ENCODE measurements at places on chromosomes 16 and 17.
A peak's percentile ranks its signal among the peaks of the same experiment; 100 is the strongest.

DNA sequence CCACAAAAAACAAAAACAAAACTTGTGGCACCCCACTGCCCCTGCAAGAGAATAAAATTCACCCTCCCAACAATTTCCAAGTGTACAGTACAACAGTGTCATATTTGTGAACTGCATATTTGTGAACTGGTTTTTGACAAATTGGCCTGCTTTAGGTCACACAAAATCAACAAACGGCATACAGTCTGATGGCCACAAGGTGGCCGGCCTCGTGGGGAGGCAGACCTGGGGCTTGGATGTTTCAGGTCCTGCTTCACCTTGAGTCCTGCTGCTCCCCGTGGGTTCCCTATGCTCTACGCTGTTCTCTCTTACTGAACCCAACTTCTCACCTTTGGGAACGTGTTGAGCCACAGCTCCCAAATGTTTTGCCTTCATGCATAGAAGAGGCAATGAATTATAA, 102.2 kb downstream of the CDK5R1 start:
- H3K27ac ChIP-seq: no peak overlapping the region
- no peaks in the 10 kb centered on the region for H3K36me3 ChIP-seq
- peak; percentile 50 for DNase-seq
- peaks cover 2% of the 10 kb centered on the region for H3K27me3 ChIP-seq
- no peaks in the 10 kb centered on the region for H3K4me1 ChIP-seq

- no peak overlapping the region for H3K4me3 ChIP-seq
- no peak overlapping the region for H3K27ac ChIP-seq
- no peak for DNase-seq
- peaks cover 13% of the 10 kb centered on the region for H3K27me3 ChIP-seq
These were observed 5.5 kb upstream of the C16orf96 start for GRCh38 chr16:4550591-4550990.

- H3K4me1 ChIP-seq: no peaks in the 10 kb centered on the region
- H3K4me3 ChIP-seq: no peak overlapping the region
- H3K36me3 ChIP-seq: peaks cover 24% of the 10 kb centered on the region
- H3K27me3 ChIP-seq: no peaks in the 10 kb centered on the region
- no peak for DNase-seq
- H3K27ac ChIP-seq: no peak overlapping the region
These were observed 117.6 kb downstream of the VPS53 start for GRCh38 chr17:596763-597644.

GRCh38 chr17:40062329-40063186, at the start of gene THRA:
TSS of gene THRA (plus strand) at chr17:40062965. CDS start at chr17:40074489, 11,524 bp downstream.
- H3K27ac ChIP-seq: peak within 1 kb of the TSS; percentile 6
- H3K4me3 ChIP-seq: peak within 1 kb of the TSS; percentile 82
- peaks cover 45% of the 10 kb centered on the region for H3K27me3 ChIP-seq
- DNase-seq: peak; percentile 91
- peaks cover 27% of the 10 kb centered on the region for H3K4me1 ChIP-seq
- no peaks in the 10 kb centered on the region for H3K36me3 ChIP-seq

DNA sequence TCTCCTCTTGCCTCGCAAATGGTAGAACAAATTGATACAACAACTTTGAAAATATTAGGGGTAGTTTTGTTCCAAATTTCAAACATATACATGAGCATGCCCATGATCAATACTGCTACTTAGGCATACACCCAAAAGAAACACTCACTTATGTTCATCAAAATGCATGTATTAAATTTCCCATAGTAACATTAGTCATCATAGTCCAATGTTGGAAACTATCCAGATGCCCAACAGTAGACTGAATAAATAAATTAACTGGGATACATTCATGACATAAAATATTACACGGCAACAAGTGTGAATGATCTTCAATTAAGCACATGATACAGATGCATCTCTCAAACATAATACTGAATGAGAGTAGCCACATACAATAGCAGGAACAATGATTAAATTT, 391.6 kb downstream of the CDH11 start:
- H3K27me3 ChIP-seq: no peaks in the 10 kb centered on the region
- H3K27ac ChIP-seq: no peak overlapping the region
- no peak overlapping the region for H3K4me3 ChIP-seq
- H3K36me3 ChIP-seq: no peaks in the 10 kb centered on the region
- H3K4me1 ChIP-seq: no peaks in the 10 kb centered on the region

GRCh38 chr16:52113533-52114183, 433.3 kb downstream of the TOX3 start:
- H3K36me3 ChIP-seq: no peaks in the 10 kb centered on the region
- no peaks in the 10 kb centered on the region for H3K27me3 ChIP-seq
- H3K27ac ChIP-seq: no peak overlapping the region
- DNase-seq: no peak
- no peaks in the 10 kb centered on the region for H3K4me1 ChIP-seq

DNA sequence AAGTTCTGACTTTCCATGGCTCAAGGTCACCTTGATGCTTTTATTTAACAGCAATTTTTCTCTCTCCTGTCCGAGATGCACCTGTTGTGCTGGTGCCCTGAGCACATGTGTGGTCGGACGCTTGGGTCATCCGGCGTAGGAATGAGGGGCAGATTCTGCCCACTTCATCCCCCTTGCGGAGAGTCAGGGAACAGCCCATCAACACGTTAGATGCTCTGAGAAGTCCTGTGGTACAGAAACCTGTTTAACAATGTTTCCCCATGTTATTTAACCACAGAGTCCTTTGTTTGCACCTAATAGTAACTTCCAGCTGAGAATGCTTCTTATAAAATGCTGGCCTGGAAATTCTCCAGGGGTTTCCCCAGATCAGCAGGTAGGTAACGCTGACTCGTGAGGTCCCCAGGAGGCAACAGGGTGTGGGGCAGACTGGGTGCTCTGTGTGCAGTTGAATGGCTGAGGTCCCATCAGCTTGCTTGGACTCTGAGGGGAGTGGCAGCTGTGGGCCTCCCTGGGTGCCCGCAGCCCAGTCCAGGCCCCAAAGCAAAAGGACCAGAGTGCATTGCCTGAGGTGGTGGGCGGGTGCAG, 17.8 kb downstream of the DOC2B start:
- no peaks in the 10 kb centered on the region for H3K36me3 ChIP-seq
- H3K4me3 ChIP-seq: no peak overlapping the region
- no peaks in the 10 kb centered on the region for H3K27me3 ChIP-seq

GRCh38 chr17:81388091-81388611, 7.1 kb upstream of the BAHCC1 start:
- H3K4me1 ChIP-seq: peaks cover 5% of the 10 kb centered on the region
- H3K4me3 ChIP-seq: peak overlapping the region; percentile 26
- H3K27me3 ChIP-seq: peaks cover 49% of the 10 kb centered on the region
- peaks cover 2% of the 10 kb centered on the region for H3K36me3 ChIP-seq
- no peak for DNase-seq

DNA sequence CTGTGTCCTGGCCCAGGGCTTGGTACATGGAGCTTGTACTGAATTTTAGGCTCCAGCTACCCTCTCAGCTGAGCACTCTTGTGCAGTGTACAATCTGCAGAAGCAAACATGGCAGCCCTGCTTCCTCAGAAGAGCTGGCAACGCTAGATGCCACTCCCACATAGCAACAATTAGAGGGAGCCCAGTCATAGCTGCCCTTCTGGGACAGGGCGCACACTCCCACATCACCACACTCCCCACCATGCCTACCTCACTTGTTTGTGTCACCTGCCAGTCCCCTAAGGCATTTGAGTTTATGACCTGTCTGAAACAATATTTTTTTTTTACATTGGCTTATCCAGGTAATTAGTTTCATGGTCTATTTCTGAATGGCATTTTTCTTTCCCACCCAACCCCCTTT, 72.3 kb downstream of the C17orf67 start:
- peaks cover 3% of the 10 kb centered on the region for H3K36me3 ChIP-seq
- no peak overlapping the region for H3K27ac ChIP-seq

GRCh38 chr17:74059479-74060240, 143.8 kb upstream of the RPL38 start:
- H3K36me3 ChIP-seq: no peaks in the 10 kb centered on the region
- H3K27ac ChIP-seq: no peak overlapping the region
- DNase-seq: no peak

- H3K27ac ChIP-seq: no peak overlapping the region
- H3K36me3 ChIP-seq: peaks cover 45% of the 10 kb centered on the region
- peaks cover 2% of the 10 kb centered on the region for H3K4me1 ChIP-seq
- no peak for DNase-seq
These were observed 45.1 kb upstream of the ABCC11 start for GRCh38 chr16:48292452-48292851.

- H3K27ac ChIP-seq: no peak overlapping the region
- no peak overlapping the region for H3K4me3 ChIP-seq
These were observed 299.6 kb downstream of the MAP2K4 start for GRCh38 chr17:12320286-12320685.

DNA sequence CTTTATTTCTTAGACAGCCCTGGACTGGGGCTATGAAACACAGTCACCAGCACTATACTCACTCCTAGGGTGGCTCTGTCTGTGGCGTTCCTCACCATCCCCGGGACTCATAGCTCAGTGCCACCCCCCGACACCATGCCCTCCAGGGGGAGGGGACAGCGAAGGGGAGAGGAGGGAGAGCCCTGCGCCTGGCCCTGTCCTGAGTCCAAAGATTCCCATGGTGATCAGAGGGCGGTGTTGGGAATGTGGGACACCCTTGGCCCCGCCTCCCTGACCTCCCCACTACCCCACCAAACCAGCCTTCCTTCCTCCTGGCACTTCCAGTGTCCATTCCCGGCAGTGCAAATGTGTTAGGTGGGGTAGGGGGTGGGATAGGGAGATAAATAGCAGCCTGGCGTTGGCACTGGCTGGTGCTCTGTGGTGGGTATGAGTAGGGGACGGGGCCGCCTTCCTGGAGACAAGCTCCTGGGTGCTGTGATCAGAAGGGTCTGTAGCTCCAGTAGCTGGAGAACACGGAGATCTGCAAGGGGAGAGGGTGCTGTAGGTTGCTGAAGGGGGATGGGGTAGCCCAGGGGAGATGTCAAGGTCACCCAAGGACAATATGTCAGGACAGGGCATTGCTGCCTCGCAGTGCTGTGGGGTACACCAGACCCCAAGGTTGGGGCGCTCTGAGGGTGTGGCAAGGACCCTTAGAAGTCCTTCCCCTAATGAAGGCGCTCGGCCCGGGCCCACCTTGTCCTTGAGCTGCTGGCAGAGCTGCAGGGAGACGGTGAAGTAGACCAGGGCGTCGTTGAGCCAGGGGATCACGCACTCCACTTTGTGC, 2.0 kb downstream of the SMIM22 start:
- no peaks in the 10 kb centered on the region for H3K27me3 ChIP-seq
- H3K4me1 ChIP-seq: peaks cover 2% of the 10 kb centered on the region
- H3K36me3 ChIP-seq: no peaks in the 10 kb centered on the region
- H3K27ac ChIP-seq: no peak overlapping the region
- no peak for DNase-seq
- no peak overlapping the region for H3K4me3 ChIP-seq

DNA sequence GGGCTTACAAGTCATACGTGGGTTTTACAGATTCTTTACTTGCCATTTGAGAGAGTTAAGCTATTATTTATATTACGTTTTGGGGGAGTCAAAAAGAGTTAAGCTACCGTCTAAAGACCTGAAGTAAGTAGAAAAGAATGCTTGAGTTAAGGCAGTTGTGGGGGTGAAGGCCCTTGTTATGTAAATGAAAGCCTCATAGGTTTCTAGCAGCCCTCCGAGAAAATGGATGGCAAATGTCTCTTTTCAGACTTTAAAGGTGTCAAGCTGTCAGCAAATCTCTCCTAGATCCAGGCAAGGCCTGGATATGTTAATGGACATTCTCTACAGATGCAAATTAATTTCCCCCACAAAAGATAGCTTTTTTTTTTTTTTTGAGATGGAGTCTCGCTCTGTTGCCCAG, 7.2 kb upstream of the EIF4A3 start:
- H3K27me3 ChIP-seq: peaks cover under 1% of the 10 kb centered on the region
- no peak overlapping the region for H3K4me3 ChIP-seq
- H3K4me1 ChIP-seq: peaks cover 10% of the 10 kb centered on the region
- no peak overlapping the region for H3K27ac ChIP-seq
- peaks cover 4% of the 10 kb centered on the region for H3K36me3 ChIP-seq

- peak overlapping the region; percentile 99 for H3K27ac ChIP-seq
- DNase-seq: no peak
- H3K27me3 ChIP-seq: peaks cover 8% of the 10 kb centered on the region
These were observed 22.3 kb downstream of the NPTX1 start for GRCh38 chr17:80453998-80454556.

GRCh38 chr17:63356337-63356757, 89.8 kb downstream of the CYB561 start:
- peaks cover 4% of the 10 kb centered on the region for H3K27me3 ChIP-seq
- H3K4me1 ChIP-seq: no peaks in the 10 kb centered on the region
- H3K27ac ChIP-seq: no peak overlapping the region
- no peak overlapping the region for H3K4me3 ChIP-seq
- no peaks in the 10 kb centered on the region for H3K36me3 ChIP-seq
- DNase-seq: no peak

- no peak overlapping the region for H3K4me3 ChIP-seq
- peaks cover 74% of the 10 kb centered on the region for H3K4me1 ChIP-seq
- peak overlapping the region; percentile 48 for H3K27ac ChIP-seq
- peak; percentile 52 for DNase-seq
- peaks cover 25% of the 10 kb centered on the region for H3K36me3 ChIP-seq
These were observed 14.0 kb downstream of the LDHD start for GRCh38 chr16:75102595-75102994.

DNA sequence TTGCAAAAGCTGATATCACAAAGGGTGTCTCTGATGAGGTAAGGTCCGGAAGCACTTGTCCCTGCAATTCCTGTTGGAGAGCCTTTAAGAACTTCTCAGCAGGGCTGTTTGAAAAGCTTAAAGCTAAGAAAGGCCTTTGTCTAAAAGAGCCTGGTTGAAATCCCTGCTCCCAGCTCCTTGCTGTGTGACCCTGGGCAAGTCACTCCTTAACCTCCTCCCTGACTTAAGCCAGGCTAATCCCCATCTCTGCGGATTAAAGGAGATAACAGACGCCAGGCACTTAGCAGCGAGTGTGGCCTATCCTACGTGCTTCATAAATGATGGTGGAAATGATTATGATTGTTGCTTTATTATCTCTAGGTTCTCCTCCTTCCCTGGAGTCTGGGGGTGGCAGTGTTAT, 368.0 kb upstream of the RBFOX1 start:
- no peaks in the 10 kb centered on the region for H3K36me3 ChIP-seq
- no peak overlapping the region for H3K4me3 ChIP-seq
- no peaks in the 10 kb centered on the region for H3K4me1 ChIP-seq
- no peaks in the 10 kb centered on the region for H3K27me3 ChIP-seq
- no peak overlapping the region for H3K27ac ChIP-seq

DNA sequence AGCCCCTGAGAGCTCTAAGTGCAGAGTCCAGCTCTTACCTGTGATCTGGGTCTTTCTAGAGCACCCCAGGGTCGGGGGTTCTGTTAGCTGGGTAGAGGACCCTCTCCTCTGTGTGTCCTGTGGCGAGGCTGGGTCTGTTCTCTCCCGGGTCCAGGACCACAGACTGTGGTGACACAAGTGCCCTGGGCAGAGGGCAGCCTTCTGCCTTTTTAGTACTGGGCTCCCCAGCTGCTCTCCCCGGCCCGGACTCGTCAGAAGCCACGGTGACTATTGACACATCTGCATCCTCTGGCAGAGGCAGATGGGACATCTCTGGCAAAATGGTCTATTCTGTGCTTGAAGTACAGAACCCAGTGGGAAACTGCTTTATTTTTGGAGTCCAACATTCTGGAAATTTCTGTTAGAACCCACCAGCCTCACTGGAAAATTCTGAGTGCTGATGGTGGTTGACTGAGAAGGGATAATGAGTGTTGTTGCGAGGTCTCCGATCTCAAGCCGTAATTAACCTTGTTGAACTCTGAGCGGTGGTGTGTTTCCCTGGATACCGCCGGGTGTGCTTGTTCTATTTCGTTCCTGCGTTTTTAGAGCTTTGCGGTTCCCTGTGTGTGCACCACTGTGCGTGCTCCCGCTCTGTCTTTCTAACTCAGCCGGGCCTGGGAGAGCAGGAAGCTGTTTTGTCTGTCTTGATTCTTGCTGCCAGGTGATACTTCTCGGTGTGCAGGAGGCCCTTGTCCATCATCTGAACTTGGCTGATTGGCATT, 26.0 kb upstream of the NUDT16L1 start:
- H3K4me3 ChIP-seq: no peak overlapping the region
- no peak for DNase-seq
- no peak overlapping the region for H3K27ac ChIP-seq
- no peaks in the 10 kb centered on the region for H3K27me3 ChIP-seq
